Left renal pelvis (tissue), 4 donors: ENCODE measurements at places on chromosomes 11 and 22. TPM values are rescaled to one million over a fixed set of nuclear protein-coding genes. Genes with fewer than 3 reads are reported as not detected.

Gene SGSM1
- 0.67 TPM for polyA plus RNA-seq

Gene MS4A6A
- 15.7 TPM for polyA plus RNA-seq

Gene UBQLN3
- not detected for polyA plus RNA-seq

Gene BCR
- 63.5 TPM for polyA plus RNA-seq

Gene OR2AG2
- polyA plus RNA-seq = not detected

Gene SCGB1A1
- not detected for polyA plus RNA-seq

Gene PKDREJ
- polyA plus RNA-seq = 0.52 TPM

- DNase-seq = no peak
Observed at GRCh38 chr11:119616586-119617339, 112.2 kb downstream of the NECTIN1 start.

GRCh38 chr22:30452861-30453260 lies 19.0 kb downstream of the SEC14L3 start:
- no peak for DNase-seq

DNA sequence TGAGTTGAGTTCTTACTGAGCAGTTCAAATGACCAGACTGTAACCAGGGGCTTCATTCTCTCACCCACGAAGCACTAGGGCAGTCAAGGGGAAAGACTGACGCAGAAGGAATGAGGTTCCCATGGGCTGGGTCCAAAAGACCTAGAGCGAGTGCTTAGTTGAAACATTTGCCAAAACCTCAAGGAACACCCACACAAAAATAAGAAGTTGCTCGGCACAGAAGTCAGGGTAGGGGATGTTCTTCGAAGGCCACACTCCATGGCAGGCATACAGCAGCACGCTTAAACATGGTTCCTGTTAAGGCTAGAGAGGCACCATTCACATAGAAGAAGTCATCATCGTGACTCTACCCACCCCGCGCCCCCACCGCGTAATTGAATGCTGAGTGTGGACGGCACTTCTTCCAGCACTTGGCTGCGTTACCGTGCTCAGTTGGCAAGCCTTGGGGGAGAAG lies 52.9 kb downstream of the TIMP3 start:
- DNase-seq = no peak

- no peak for DNase-seq
Observed at GRCh38 chr11:10338287-10338686, 33.4 kb downstream of the ADM start.

- no peak for DNase-seq
Observed at GRCh38 chr11:101482556-101483124, 101.2 kb downstream of the TRPC6 start.

- DNase-seq = no peak
Observed at GRCh38 chr11:126800009-126800408, 200.6 kb downstream of the KIRREL3 start.

- no peak for DNase-seq
Observed at GRCh38 chr22:39994566-39995392, at the start of gene FAM83F. TSS of gene FAM83F (plus strand) at chr22:39994954. CDS start at chr22:39995043, 89 bp downstream.
